ENCODE measurements at places on chromosomes 11 and 22.

DNA sequence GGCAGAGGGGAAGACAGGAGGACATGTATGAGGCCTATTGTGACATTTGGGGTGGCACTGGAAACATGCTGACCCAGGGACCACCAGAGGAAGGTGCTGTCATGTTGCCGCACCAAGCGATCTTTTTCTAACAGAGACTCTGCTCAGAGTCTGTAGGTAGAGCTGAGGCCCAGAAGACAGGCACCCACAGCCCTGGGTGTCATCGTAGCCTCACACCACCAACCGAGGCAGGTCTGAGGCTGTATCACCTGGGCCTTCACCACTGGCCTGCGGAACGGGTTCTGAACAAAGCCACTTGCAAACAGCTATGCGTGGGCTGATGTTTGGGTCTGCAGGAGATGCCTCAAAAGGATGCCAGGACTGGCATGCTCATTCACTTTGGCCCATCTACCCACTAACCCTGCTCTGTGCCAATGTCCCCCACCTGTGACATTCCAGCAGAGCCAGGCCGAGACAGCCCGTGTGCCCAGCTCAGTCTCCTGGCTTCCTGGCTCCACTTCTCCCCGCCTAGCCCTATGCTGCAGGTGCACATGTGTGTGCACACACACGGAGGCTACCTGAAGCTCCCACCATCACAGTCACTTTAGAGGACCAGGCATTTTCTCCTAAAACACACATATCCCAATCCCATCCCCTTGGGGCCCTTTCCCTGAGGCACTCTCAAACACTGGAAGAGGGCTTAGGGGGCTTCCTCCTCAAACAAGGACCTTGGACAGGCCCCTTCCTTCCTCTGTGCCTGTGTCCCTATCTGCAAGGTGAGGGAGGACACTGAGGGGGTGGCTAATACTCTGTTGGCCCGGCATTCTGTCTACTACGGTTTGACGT is 3.6 kb downstream of the TRIM29 start:
- peak; percentile 8 for DNase-seq

GRCh38 chr11:109606256-109606655 is 184.3 kb downstream of the C11orf87 start:
- DNase-seq = no peak

GRCh38 chr11:17477084-17477333 is 364 bp upstream of the ABCC8 start:
- no peak for DNase-seq

- DNase-seq = no peak
Measured at GRCh38 chr22:29340566-29340965, 25.1 kb upstream of the RASL10A start.

GRCh38 chr11:117505285-117505970 is 177.8 kb downstream of the CEP164 start:
- no peak for DNase-seq

GRCh38 chr22:19962909-19963806 is 21.5 kb upstream of the TXNRD2 start:
- DNase-seq = no peak

DNA sequence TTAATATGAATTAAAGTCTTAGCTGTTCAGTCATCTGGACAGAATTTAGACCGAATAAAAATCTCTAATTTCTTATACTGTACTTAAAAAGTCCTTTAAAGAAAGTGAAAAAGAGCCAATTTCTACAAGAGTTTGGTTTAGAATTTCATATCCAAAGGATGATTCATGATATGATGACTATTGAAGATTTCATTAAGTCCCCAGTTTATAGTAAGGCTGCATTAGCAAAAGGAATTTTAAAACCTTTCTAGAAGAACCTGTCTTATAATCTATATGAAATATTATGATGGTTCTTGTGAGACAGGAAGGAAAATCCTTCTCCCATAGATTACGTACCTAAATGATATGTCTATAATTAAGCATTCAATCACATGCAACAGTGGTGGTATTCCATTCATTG is 34.8 kb downstream of the TSG101 start:
- no peak for DNase-seq

GRCh38 chr22:49264696-49265095 is 563.0 kb downstream of the BRD1 start:
- no peak for DNase-seq

GRCh38 chr11:777288-778255 is at the start of gene GATD1:
TSS of gene GATD1 (minus strand) at chr11:777487. CDS start at chr11:777462, 25 bp downstream.
- DNase-seq = peak; percentile 97

- DNase-seq = no peak
Measured at GRCh38 chr22:34588871-34589545, 476.9 kb upstream of the ISX start.

DNA sequence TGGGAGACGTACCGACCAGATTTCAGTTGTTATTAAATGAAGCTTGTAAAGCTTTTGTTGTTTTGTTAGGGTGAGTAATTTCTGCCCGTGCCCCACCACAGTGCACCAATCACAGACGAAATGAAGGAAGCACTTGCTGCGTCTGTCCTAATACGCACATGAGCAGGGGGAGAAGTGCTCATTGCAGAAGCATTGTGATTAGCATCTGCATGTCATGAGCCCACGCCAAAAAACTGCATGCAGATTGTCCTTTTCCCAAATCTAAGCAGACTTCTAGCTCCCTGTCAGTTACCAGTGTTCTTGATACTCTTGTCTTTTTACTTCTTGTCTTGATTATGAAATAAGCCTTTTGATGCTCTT is 15.5 kb downstream of the RBX1 start:
- no peak for DNase-seq

- no peak for DNase-seq
Measured at GRCh38 chr11:31325160-31325559, 44.4 kb downstream of the DCDC1 start.

GRCh38 chr11:111531687-111532364 is 8.7 kb upstream of the LAYN start:
- DNase-seq = no peak

DNA sequence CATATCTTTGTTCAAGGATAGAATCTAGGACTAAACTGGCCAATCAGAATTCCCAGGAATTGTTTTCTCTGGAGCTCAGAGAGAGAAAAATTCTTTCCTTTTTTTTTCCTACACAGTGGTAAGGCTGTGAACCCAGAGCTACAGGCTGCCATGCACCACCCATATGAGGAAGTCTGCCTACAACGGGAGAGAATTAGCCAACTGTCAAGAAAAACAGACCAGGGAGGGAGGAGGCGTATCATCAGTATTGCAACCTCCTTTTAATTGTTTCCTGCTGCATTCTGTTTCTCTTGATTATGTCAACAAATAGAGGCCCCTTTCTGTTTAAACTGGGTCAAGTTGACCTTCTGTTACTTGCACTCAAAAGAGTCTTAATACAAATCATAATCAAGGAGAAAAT is 176.5 kb upstream of the UBASH3B start:
- DNase-seq = no peak

GRCh38 chr11:117600234-117600783 is 196.7 kb downstream of the DSCAML1 start:
- DNase-seq = no peak

- no peak for DNase-seq
Measured at GRCh38 chr11:100667449-100667848, 19.6 kb upstream of the ARHGAP42 start.

DNA sequence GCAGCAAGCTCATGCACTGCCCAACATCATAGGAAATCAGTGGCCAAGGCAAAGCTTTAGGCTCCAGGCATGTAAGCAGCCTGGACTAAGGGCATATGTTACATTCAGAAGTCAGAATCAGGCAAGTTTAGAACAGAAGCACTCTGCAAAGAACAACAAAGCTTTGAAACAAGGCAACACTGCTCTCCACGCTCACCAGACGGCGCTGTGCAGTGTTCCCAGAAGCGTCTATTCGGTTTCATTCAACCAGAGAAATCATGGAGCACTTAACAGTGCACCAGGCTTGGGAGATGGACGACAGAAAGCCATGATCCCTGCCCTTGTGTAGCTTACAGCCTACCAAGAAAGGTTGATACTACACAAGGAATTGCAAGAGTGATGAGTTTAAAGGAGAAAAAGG is 555.8 kb downstream of the BUD13 start:
- DNase-seq = peak; percentile 81

- DNase-seq = no peak
Measured at GRCh38 chr11:70364745-70365543, 33.4 kb upstream of the CTTN start.
